ENCODE measurements at places on chromosomes 13 and 19. TPM values are rescaled to one million over a fixed set of nuclear protein-coding genes. Genes with fewer than 3 reads are reported as not detected.

Gene KLK4
- total RNA-seq: not detected

Gene CGB1
- not detected for total RNA-seq

Gene ALOX5AP
- not detected for total RNA-seq

Gene OR7A5
- not detected for total RNA-seq

Gene CLDN10
- 0.29 TPM for total RNA-seq

Gene ZSWIM4
- total RNA-seq: 8.4 TPM

Gene SHISA7
- total RNA-seq: not detected

Gene TSHZ3
- total RNA-seq: 4.1 TPM

Gene ZNF813
- total RNA-seq: 3.6 TPM

Gene LGALS16
- total RNA-seq: not detected

Gene DNAAF3
- total RNA-seq: 0.27 TPM

Gene TNNI3
- total RNA-seq: not detected

Gene C19orf85
- not detected for total RNA-seq

Gene PGLYRP1
- not detected for total RNA-seq

Gene IZUMO1
- total RNA-seq: 0.43 TPM

Gene ZNF132
- total RNA-seq: 5.5 TPM

Gene AMH
- 0.93 TPM for total RNA-seq

Gene HCST
- not detected for total RNA-seq

Gene NLRP7
- total RNA-seq: not detected

Gene LGI4
- not detected for total RNA-seq

Gene LAIR1
- not detected for total RNA-seq

Gene ZNF577
- 7.4 TPM for total RNA-seq

Gene CCDC70
- not detected for total RNA-seq

Gene SLC1A6
- not detected for total RNA-seq

Gene DLL3
- total RNA-seq: 0.43 TPM

Gene HCN2
- 0.36 TPM for total RNA-seq

Gene POU2F2
- 0.40 TPM for total RNA-seq

Gene CYP4F12
- not detected for total RNA-seq

Gene PALM
- total RNA-seq: 6.5 TPM

Gene MUC16
- total RNA-seq: not detected

Gene ZFP14
- total RNA-seq: 2.8 TPM

Gene RASIP1
- total RNA-seq: 82.9 TPM

Gene ZNF816
- 9.6 TPM for total RNA-seq

Gene FFAR1
- not detected for total RNA-seq

Gene MARK4
- 17.7 TPM for total RNA-seq

Gene PCDH17
- total RNA-seq: 2.2 TPM

Gene LHB
- not detected for total RNA-seq

Gene EHD2
- 126 TPM for total RNA-seq

Gene SLITRK5
- not detected for total RNA-seq

Gene OR7C1
- total RNA-seq: not detected

Gene HSPB6
- total RNA-seq: 0.65 TPM

Gene CEACAM20
- not detected for total RNA-seq

Gene NCR1
- not detected for total RNA-seq

Gene PRR19
- 0.50 TPM for total RNA-seq

Data from thoracic aorta endothelial cell (primary cell).